CD4-positive, alpha-beta memory T cell (primary cell): ENCODE measurements at places on chromosomes 5 and 9. TPM values are rescaled to one million over a fixed set of nuclear protein-coding genes. Genes with fewer than 3 reads are reported as not detected.

ENTPD2 gene
- not detected for total RNA-seq

PCDHB4 gene
- total RNA-seq = not detected

ZNF454 gene
- total RNA-seq = 0.14 TPM

ANKRD18B gene
- 1.9 TPM for total RNA-seq

- no peak overlapping the region for H3K27ac ChIP-seq
- H3K36me3 ChIP-seq = no peaks in the 10 kb centered on the region
- H3K27me3 ChIP-seq = no peaks in the 10 kb centered on the region
- no peak overlapping the region for H3K4me3 ChIP-seq
- DNase-seq = no peak
- no peaks in the 10 kb centered on the region for H3K4me1 ChIP-seq
Observed at GRCh38 chr5:149210225-149210624, 61.4 kb upstream of the AFAP1L1 start.

DNA sequence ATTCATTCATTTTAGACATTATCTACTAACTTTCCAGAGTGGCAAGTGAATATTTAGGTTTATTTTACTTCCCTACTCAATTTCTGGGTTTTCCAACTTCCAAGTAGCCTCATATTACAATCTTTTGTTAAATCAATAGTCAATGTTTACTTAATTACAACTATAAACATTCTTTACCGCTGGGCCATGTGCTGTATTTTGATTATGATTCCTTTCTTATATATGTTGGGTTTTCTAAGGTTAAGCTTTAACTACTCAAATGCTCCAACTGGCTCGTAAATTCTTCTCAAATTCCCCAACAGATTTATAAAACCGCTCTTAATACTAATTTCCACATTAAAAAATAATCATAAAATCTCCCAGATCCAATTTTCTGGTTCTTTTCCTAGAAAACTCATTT, 110.1 kb upstream of the ABCA1 start:
- H3K27ac ChIP-seq = no peak overlapping the region
- DNase-seq = no peak
- no peak overlapping the region for H3K4me3 ChIP-seq
- H3K36me3 ChIP-seq = no peaks in the 10 kb centered on the region
- H3K27me3 ChIP-seq = no peaks in the 10 kb centered on the region

DNA sequence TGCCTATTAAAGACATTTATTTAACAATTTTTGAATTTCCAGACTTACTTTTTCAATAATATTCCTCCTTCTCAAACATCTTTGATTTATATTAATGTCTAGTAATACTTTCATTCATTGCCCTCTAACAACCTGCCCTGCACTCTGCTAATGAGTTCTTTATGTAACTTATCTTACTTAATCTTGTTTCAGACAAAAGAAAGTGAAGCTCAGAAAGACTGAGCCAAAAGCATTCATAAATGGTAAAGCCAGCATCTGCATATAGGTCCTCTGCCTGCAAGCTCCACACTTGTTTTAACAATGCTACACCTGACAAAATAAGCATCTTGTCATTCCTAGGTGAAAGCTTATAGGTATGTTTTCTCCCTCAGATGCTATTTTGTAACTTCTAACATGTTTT, 2.4 kb upstream of the TNPO1 start:
- no peaks in the 10 kb centered on the region for H3K36me3 ChIP-seq
- H3K27ac ChIP-seq = no peak overlapping the region
- H3K4me3 ChIP-seq = no peak overlapping the region

- H3K4me1 ChIP-seq = no peaks in the 10 kb centered on the region
- no peak overlapping the region for H3K27ac ChIP-seq
- H3K36me3 ChIP-seq = peaks cover 64% of the 10 kb centered on the region
- H3K4me3 ChIP-seq = no peak overlapping the region
- H3K27me3 ChIP-seq = no peaks in the 10 kb centered on the region
- no peak for DNase-seq
Observed at GRCh38 chr5:134769206-134769605, 10.6 kb downstream of the DDX46 start.

- H3K27me3 ChIP-seq = no peaks in the 10 kb centered on the region
- H3K27ac ChIP-seq = no peak overlapping the region
- DNase-seq = no peak
- no peaks in the 10 kb centered on the region for H3K36me3 ChIP-seq
- H3K4me1 ChIP-seq = no peaks in the 10 kb centered on the region
Observed at GRCh38 chr9:130208600-130209347, 36.6 kb downstream of the NCS1 start.
